ENCODE measurements at places on chromosomes 3 and 15. TPM values are rescaled to one million over a fixed set of nuclear protein-coding genes. Genes with fewer than 3 reads are reported as not detected.

DNA sequence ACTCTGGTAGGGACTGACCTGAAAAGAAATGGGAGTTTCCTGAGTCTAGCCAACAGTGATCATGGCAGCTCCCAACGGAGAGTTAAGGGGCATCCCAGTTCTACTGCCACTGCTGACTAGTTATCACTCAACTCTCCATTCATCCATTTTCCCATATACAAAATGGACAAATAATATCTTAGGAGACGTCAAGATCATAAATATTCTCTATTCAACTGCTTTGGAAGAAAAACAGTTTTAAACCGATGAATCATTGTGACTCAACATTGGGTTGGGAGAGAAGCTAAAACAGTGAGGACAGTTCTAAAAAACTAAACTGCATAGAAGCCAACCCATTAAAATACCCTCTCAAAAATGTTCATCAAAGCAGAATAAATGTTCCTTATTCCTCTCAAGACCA, 57.6 kb upstream of the CHRM5 start:
- DNase-seq = no peak

- no peak for DNase-seq
These were observed 14.6 kb upstream of the PLA2G4E start for GRCh38 chr15:42035435-42035761.

FGF12 gene
- total RNA-seq = 0.35 TPM

SLTM gene
- total RNA-seq = 82.8 TPM

SLC6A6 gene
- total RNA-seq = 10.5 TPM

DNA sequence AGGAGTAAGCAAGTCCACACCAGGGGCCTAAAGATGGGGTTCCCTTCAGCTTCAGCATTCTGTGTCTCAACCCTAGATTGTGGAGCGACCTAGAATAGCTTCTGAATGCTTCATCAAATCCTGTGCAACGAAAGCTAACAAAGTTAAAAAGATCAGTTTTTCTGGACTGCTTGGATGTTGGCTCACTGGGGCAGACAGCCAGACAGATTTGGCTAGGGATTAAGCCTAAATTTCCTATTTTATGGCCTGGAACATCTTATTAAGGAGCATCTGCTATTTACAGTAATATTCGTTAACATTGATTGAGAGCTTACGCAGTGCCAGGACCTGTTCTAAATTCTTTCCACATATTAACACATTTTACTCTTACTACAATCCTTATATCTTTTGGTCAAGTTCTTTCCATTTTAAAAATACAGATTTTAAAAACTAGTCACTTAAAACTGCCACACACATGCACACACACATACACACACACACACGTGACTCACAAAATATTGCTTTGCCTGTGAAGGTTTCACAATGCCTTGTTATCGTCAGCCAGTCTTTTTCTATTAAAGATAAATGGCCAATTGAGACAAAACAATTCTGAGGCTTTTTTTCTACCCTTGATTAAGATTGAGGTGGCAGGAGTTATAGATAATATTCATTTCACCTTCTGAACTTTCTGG, 173.3 kb upstream of the SNTN start:
- DNase-seq = no peak

DNA sequence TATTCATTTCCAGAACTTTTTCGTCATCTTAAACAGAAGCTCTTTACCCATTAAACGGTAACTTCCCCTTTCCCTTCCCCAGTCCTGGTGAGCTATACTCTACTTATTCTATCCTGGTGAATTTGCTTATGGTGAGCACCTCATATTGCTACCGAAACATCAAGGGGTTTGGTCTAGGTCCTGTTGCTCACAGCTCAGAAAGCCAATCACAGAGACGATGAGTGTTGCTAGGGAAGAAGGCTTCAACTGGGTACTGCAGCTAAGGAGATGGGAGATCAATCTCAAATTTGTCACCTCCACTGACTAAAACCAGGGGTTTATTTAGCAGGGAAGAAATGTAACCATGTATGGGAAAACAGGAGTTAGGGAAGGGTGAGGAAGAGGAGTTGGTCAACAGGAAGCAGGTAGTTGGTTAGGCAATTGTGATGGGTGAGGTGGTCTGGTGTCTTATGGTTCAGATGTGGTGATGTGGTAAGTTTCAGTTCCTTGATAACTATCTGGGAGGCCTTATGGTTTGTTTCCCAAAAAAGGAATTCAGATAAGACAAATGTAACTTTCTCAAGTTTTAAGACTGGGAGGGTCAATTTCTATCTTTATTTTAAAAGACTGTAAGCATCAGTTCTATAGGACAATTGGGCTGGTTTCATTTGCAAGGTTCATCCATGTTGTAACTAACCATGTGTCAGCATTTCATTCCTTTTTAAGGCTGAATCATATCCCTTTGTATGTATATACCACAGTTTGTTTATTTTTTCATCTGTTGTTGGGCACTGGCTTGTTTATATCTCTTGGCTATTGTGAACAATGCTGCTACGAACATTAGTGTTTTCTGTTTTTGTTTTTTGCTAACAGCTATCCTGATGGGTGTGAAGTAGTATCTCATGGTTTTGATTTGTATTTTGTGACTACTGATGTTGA, 24.3 kb downstream of the ARHGAP11B start:
- DNase-seq = no peak

GRCh38 chr3:125632597-125632996, 37.3 kb upstream of the OSBPL11 start:
- DNase-seq = no peak

MCTP2 gene
- total RNA-seq = 41.9 TPM

DNA sequence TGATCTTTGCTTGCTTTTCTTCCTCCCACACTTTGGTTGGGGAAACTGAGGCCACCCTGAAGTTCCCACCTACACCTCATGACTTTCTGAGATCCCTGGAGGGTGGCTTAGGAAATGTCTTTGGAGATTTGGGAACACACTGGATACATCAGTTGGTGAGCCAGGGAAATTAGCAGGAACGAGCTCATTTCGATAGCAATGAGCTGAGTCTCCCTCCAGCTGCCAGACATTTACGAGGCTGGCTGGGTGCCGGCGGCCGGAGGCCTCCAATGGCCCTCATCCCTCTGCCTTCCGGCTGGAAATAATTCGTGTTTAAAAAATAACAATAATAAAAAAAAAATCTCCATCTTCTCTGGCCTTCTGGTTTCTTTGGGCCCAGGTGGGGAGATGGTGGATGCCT, 38.8 kb downstream of the SMAD6 start:
- DNase-seq = peak; percentile 67

GRCh38 chr3:135758961-135759360, 206.6 kb upstream of the PPP2R3A start:
- DNase-seq = no peak

DNA sequence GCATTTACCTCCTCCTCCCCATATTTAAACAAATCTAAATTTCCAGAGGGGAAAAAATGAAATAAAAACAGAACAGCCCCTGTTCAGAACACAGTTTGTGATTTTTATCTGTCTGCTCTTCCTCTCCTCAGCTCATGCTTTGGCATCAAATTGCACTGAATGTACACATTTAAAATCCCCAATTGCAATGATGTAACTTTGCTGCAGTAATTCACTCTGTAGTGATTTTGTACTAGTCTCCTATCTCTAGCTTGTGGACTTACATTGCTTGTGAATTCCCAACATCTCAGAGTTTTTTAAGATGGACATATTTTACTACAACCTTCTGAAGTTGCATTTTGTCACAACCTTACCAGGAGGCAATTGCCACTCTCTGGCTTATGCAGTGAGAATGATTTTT, 81.6 kb upstream of the ROBO2 start:
- no peak for DNase-seq

DNA sequence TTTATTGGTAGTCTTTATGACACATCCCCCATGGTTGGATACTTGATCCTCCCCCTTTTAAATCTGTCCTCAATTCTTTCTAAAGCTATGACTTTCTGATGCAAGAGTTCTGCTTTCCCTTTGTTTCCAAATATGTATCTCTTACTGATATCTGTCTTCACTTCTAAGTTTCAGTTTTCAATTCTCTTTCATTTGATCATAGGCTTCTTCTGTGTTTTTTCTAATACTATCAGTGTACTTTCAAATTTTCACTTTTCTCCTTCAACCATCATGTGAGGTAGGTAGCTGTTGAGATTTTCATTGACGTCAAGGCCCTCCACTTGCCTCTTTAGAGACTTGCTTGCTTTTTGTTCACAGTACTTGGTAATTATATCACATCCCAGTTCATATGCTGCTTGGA, 436.5 kb downstream of the CNTN4 start:
- DNase-seq = no peak

AP3S2 gene
- 93.4 TPM for total RNA-seq

DNA sequence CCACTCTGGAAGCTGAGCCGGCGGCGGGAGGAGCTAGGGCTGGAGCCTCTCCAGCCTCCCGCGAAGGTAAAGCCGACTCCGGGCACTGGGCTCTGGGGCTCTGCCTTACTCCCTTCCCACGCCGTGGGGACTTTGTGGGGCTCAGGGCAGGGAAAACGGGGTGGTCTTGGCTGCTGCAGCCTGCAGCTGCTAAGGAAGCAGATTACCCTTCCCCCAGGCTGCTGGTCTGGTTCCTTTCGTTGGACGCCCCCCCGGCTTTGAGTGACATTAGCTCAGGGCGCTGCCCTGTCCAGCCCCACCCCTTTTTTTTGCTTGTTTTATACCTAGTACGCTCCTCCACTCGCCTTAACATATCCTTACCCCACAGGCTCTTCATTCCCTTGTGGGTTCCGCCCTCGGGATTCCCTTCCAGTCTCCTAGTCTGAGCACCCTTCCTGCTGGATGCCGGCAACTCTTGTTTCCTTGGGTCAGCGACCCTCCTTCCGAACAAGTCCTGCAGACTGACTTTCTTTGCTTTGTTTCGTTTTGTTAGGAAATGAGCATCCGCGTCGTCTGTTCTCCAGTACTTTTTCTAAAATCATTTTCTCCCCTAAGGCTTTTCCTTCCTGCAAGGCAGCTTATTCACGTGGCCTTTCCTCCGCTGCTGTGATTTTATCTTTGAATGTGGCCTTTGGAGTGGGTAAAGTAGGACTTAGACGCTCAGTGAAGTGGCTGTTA, 551 bp downstream of the DNAJC13 start:
- DNase-seq = no peak
